Stimulated activated effector memory CD8-positive, alpha-beta T cell treated with anti-CD3 and anti-CD28 coated beads, Interleukin-12 subunit alpha, Interleukin-12 subunit beta, amount 100 ng/mL, for 72 hours (primary cell): ENCODE measurements at places on chromosomes 6 and 20.

- DNase-seq = no peak
These were observed 187.3 kb upstream of the MCHR2 start for GRCh38 chr6:100181309-100181708.

DNA sequence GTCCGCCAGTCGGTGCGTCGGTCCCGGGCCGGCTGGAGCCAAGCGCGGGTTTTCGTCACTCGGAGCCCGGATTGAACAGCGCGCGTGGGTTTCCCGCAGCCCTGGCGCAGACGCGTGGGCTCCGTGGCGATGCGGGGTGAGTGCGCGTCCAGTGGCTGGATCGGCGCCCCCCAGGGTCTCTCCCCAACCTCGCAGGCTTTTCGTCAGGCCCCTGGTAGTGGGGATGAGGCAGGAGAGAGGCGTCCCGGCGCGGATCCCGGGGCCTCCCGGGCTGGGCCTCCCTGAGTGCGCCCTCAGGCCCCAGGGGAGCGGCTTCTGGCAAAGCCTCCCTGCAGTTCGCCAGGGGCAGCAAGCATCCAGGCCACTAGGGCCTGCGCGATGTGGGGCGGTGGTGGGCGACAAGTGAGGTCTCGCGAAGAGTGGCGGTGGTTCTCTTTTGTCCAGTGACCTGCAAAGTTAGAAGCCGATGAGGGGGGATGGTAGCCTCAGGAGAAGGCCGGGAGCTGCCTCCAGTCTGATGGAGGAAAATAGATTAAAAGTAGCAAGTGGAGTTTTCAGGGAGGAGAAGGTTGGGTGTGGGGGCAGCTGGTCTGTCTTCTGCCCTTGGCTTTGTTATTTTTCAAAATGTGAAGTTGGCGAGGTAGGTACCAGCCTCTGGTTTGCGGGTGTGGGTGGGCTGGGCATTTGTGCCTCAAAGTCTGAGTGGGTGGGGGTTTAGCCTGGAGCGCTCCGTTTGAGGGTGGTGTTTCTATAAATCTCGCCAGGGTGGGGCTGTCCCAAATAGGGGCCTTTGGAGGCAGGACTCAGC is 1.6 kb downstream of the TOX2 start:
- no peak for DNase-seq

GRCh38 chr6:148868901-148869300 is 122.1 kb downstream of the UST start:
- DNase-seq = no peak

- peak; percentile 84 for DNase-seq
These were observed 55.4 kb downstream of the RIPOR3 start for GRCh38 chr20:50635676-50636600.

GRCh38 chr20:46572790-46573189 is 22.3 kb upstream of the OCSTAMP start:
- no peak for DNase-seq

GRCh38 chr6:67184405-67184804 is 1450.7 kb upstream of the ADGRB3 start:
- DNase-seq = no peak

- DNase-seq = no peak
These were observed 196.9 kb downstream of the FOXA2 start for GRCh38 chr20:22387452-22387851.

GRCh38 chr6:134147034-134147533 is 94.7 kb upstream of the SLC2A12 start:
- no peak for DNase-seq

GRCh38 chr6:136338486-136338885 is 48.8 kb upstream of the BCLAF1 start:
- DNase-seq = no peak

DNA sequence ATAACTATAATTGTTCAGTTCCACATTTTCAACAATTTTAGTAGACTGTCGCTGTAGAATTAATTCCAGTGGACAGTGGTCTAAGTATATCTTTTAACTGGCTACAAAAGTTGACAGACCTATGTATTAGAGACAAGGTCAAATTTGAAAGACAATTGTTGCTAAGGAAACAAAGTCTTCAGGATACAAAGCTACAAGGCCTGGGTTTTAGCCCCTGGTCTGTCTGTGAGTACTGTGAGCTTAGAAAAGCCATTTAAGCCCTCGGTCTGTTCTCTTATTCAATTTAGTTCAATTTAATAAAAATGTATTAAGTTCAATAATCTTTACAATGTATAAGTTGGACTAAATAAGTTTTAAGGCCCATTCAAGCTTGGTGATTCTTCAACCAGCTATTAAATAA is 352.5 kb downstream of the HDGFL1 start:
- DNase-seq = no peak

DNA sequence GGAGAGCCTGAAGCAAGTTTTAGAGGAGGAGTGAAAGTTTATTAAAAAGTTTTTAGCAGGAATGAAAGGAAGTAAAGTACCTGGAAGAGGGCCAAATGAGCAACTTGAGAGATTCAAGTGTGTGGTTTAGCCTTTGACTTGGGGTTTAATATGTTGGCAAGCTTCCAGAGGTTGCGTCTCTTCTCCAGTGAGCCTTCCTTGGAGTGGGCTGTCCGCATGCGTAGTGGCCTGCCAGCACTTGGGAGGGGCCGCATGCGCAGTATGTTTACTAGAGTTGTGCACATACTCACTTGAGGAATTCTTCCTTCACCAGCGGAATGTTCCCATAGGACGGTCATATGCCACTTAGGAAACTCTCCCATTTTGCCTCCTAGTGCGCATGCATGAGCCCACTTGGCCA is 235.2 kb downstream of the ALDH8A1 start:
- no peak for DNase-seq

DNA sequence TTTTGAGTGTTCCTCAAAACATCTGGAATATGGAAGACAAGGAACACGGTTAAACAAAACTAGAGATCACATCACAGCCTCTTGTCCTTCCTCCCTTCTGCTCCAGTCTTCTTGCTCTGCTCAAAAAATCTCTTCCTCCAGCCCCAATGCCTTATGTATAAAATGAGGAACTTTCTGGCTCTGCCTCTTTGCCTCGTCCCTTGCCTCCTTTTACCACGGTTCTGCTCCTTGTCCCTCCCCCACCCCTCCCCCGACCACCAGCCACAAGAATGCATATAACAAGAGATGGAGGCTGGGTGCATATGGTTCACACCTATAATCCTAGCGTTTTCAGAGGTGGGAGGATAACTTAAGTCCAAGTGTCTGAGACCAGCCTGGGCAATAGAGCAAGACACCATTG is 43.6 kb downstream of the PLAGL2 start:
- no peak for DNase-seq

DNA sequence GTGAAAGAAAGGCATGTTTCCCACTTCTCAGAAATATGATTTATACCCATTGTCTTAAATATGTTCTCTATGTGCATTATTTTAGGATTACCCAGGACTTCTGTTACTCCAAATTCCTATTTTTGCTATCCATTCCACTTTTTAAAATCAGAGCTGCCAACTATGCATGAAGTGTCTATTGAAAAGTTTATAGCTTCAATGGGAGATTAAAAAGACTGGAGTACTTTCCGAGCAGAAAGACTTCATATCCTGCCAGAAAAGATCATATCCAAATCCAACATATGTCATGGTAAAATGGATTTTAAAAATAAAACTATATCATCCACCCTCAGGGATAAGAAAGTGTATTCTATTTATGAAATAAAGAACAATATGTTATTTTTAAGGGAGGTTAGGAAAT is 212.7 kb downstream of the COL12A1 start:
- DNase-seq = no peak

GRCh38 chr6:106380407-106380806 is 19.9 kb downstream of the CRYBG1 start:
- no peak for DNase-seq

DNA sequence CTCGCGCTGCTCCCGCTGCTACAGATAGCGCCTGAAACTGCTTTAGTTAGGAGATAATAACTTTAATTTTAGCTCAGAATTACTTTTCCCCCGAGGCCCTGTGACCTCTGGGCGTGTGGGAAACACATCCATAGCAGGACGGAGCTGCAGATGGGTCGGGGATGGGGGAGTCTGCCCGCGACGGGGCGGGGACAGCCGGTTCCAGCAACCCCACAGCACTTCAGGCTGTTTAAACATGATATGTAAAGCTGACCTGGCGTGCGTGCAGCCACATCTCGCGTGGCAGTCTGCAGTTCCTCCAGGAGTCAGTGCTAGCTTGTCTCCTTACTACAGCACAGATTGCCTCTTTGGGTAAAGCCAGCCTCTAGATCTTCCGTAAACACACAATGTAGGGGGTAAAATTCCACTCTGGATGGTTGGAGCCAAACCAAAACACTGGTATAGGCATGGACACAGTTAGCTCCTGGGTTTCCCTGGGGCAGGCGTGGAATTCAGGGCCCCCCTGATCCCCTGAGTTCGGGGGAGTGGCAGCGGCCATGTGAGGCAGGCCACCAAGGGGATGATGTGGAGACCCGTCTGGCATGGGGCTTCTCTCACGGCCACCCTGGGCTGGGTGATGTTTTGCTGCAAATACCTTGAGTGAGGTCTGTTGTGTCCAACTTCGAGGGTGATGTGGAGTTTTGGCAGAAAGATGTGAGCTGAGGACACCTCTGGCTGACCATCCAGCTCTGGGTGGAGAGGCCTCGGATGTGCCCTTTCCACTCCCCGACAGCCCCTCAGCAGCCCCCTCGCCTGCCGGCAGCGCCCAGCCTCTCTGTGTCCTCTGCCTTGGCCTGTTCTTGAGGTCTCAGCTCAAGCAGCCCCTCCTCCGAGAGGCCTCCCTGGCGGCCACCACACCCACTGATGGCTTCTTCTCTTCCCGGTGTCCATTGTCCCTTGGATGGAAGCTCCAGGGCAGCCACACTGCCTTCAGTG is 214.5 kb downstream of the TAF4 start:
- DNase-seq = no peak

DNA sequence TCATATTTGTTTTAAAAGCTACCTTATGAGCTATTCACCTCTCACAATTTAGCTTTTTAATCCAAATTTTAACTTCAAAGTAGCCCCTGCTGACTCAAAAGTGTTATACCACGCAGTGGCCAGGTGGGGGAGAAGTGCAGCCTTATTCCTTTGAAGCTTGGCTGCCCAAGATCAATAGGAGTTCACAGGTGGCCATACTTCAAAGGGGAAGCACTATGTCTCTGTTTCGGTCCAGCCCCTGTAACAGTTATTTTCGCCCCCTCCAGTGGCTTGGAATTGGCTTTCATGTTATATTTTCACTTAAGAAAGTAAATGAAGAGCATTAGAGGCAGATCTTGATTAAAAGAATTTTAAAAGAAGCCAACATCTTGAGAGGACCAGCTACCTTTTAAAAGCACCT is 608.4 kb downstream of the EPHA7 start:
- no peak for DNase-seq

DNA sequence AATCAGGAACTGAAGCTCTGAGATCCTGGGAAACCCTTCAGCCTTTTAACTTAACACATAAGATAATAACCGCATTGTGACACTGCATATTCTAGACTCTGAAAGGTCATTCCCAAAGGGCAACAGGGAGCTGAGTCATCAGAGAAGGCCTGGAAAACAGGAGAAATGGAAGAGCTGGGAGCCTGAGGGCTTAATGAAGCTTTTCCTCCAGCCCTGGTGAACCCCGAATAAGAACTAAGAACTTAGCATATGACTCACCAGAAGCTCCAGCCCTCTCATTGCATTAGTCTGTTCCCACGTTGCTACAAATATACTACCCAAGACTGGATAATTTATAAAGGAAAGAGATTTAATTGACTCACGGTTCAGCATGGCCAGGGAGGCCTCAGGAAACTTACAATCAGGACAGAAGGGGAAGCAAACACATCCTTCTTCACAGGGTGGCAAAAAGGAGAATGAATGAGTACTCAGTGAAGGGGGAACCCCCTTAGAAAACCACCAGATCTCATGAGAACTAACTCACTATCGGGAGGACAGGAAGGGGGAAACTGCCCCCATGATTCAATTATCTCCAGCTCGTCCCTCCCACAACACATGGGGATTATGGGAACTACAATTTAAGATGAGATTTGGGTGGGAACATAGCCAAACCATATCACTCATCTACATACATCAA is 648.5 kb downstream of the TFAP2A start:
- DNase-seq = no peak

DNA sequence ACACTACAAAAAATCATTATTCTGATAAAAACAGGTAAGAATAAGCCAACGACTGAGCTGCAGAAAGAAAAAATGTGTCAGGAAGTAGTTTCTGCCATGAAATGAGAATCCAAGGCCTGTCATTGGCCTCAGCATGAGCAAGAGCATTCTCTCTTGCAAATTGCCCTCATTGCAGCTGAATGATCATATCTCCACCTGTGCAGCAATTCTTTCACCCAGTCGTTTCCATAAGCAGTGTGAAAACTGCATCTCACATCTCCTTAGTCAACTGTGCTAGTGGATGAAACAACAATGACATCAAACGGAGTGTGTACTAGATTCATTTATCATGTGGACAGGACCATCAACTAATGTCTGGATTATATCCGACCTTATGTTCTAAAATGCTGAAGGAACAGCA is 88.2 kb upstream of the STXBP5 start:
- no peak for DNase-seq

DNA sequence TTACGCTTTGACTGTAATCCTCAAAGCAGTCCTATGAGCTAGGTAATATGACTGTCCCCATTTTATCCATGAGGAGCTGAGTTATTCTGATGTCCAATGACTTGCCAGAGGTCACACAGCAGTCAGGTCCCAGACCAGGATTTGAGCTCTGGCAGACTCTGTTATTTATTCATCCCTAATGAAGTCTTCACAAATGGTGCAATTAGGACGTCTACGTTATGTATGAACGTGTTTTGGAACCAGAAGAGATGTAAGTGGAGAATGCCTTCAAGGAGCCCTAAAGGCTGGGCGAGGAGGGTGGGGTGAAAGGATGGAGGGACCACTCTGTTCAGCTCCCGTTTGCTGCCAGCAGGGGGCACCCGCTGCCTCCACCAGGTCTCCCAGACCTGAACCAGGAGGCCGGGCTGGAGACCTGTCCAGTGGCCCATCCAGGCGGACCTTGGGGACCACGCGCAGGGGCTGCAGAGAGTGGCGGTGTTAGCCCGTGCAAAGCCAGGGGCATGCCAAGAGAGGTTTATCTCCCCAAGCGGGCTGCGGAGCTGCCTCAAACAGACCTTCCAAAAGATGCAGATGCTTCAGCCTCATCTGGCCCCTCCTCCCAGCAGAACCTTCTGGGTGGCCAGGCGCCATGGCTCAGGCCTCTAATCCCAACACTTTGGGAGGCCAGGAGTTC is 15.2 kb upstream of the ZNF335 start:
- peak; percentile 76 for DNase-seq

- DNase-seq = no peak
These were observed 13.1 kb upstream of the NT5DC1 start for GRCh38 chr6:116087437-116088027.

GRCh38 chr6:167796192-167796981 is 30.3 kb upstream of the AFDN start:
- DNase-seq = no peak

- no peak for DNase-seq
These were observed 292.5 kb downstream of the FARS2 start for GRCh38 chr6:5553767-5554166.
